EH (cell line): ENCODE measurements at places on chromosomes 6 and 20.
A peak's percentile ranks its signal among the peaks of the same experiment; 100 is the strongest.

DNA sequence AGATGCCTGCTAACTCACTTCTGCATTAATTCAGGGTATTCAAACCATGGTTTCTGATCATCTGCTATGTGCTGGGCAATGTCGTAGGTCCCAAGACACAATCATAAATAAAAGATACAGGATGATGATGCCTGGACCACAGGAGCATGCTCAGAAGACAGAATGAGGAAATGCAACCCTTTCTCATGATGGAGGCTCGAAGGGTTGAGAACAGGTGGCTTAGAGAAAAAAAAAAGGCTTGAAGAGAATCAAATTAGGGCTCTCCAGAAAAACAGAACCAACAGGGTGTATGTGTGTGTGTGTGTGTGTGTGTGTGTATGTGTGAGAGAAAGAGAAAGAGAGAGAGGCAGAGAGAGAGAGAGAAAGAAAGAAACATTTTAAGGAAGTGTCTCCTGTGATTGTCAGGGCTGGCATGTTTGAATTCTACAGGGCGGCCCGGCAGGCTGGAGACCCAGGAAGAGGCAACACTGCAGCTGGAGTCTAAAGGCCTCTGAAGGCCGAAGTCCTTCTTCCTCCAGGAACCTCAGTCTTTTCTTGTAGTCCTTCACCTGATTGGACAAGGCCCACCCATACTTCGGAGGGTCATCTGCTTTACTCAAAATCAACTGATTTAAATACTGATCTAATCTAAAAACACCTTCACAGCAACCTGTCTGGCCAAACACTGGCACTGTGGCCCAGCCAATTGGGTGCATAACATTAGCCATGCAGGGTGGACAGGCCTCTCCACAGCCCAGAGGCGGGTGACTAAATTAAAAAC is 143.8 kb downstream of the ERMARD start:
- DNase-seq, result no peak

GRCh38 chr6:63305277-63305676 is 14.5 kb downstream of the LGSN start:
- peak; percentile 1 for DNase-seq

- DNase-seq, result no peak
Observed at GRCh38 chr6:88089708-88090107, 42.1 kb downstream of the SPACA1 start.

GRCh38 chr6:5373430-5373829 is 112.1 kb downstream of the FARS2 start:
- DNase-seq, result no peak

DNA sequence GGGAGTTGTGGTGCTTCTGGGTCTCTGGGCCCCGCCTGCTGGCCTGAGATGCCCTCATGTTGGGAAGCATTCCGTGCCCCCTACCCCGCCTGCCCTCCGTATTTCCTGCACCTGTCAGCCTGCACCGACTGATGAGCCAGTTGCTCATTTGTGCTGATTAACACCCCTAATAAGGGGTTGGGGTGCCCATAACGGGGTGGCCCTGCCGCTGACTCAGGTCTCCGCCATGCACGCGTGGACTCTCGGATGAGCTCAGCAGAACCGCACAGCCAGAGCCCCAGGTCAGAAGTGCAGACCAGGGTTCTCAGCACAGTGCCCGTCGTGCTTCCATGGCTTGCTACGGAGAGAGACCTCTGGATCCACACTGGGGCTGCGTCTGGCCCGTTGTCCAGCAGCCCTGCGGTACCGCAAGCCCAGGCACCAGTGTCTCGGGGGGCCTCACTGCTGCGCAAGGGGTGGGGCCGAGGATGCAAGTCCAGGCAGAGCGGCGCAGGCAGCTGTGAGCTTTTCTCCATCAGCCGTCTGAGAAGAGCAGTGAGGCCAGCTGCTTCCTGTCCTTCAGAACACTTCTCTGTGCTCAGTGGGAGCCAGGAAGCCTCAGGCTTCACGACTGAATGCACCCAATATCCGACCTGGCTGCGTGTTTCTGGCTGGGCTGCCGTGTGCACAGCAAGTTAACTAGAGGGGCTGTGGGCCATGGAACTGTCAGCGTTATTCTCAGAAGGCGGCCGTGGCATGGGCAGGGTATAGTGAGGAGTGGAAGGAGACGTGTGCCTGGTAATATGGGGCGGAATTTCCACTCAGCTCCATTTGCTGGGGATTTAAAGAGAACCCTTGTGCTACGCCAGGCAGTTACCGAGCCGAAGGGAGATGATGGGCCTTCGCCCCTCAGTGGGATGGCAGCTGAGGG is 18.6 kb downstream of the MTG2 start:
- no peak for DNase-seq

DNA sequence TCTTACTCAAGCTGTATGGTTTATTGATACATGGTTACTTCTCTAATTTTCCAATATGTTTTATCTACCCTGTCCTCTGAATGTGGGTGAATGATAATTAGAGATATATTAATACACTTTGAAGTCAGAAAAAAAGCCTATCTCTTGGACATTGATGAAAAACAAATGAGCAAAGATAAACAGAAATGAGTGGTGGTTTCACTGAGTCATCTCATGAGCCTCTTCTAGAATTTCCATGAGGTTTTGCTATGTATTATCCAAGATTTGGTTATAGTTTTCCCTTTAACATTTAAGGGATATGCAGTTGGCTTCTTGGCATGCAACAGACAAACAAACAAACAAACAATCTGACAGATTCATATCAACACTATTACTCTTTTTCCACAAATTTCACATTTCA is 586.8 kb downstream of the RFPL4B start:
- peak; percentile 34 for DNase-seq

- no peak for DNase-seq
Observed at GRCh38 chr6:4543596-4543995, 232.6 kb upstream of the CDYL start.

GRCh38 chr6:6402006-6402405 is 81.5 kb upstream of the F13A1 start:
- no peak for DNase-seq

DNA sequence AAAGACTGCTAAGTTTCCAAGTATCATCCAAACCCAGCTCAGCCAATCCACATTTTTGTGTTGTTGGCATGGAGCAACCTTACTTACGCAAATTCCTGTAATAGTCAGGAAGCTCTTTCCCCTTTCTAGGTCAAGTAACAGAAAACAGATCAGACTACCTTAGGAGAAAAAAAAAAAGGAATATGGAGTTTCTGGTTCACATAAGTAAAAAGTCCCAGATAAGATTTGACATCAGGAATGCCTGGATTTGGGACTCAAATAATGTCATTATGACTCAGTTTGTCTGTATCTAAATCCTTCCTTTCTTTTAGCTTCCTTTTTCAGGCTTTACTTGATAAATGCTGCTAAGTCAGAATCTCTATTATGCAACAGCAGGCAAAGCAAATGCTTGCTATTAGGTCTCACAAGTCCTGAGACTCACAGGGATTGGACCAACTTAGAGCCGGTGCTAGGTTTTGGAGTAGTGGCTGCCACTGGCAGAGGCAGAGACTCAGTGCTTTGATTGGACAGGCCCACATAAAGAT is 44.5 kb downstream of the NCOA7 start:
- peak; percentile 49 for DNase-seq

DNA sequence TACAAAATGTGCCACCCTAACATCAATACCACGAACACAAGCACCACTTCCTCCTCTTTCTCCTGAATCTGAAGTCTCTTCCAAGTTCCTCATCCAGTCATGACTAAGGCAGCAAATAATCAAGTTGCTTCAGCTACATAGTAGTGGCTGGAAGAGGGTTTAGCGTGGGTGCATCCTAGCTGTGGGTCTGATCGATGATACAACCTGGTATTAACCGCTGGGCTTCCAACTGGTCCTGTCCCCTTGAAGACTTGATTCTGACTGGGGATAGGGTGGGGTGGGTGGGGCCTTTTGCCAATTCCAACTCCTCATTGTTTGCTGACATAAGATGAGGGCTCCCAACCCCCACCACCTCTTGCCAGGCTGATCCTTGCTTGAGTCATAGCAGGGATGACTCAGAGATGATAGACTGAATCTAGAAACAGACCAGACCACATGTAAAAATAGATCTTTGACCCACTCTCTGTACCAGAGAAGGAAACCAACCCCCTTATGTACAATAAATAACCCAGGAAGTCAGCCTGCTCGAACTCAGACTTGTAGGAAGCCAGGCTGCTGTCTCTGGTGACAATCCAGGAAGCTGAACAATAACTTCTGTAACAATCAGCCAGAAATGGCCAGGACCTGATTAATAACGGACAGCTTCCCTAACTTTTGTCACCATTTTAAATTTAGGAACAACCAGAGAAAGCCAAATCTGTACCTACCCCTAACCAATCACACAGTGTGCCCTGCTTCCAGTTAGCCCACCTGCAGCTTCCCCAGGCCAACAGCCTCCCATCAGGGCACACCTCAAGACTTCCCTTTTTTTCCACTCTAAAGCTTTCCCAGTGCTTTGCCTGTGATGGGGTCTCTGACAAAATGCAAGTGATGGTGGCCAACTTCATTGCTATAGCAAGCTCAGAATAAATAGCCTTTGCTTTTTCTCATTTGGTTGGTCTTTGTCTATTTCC is 68.9 kb upstream of the FAM184A start:
- peak; percentile 97 for DNase-seq

GRCh38 chr6:46549155-46549554 is 57.9 kb upstream of the RCAN2 start:
- no peak for DNase-seq

DNA sequence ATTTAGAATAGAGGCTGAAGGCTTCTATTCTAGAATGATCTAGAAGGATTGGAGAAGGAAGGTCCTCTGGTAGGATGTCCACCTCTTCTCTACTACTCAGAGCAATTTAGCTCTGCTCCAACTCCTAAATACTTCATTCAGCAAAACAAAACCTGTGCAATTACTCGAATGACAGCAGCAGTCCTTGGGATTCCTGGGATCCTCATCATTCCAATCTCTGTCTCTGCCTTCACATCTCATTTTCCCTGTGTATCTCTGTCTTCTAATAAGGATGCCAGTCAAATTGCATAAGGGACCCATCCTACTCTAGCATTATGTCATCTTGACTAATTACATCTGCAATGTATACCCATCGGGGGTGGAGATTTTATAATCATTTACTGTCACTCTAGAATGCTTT is 5.5 kb upstream of the AIG1 start:
- DNase-seq, result peak; percentile 45

DNA sequence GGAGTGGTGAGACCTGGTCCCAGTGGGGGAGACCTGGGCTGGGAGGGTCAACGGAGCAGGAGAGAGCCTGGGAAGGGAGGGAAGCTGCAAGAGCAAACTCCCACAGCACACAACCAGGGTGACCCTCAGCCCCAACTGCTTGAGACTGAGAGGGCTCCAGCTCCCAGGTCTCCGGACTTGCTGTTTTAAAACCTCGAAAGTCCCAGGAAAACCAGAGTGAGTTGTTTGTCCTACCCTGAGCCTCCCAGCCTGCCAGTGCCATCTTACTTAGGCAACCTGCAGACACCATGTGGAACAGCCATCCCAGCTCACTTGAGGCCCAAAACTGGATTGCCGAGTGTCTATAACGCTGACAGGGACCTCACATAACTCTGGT is 4.8 kb upstream of the NTSR1 start:
- DNase-seq, result no peak

DNA sequence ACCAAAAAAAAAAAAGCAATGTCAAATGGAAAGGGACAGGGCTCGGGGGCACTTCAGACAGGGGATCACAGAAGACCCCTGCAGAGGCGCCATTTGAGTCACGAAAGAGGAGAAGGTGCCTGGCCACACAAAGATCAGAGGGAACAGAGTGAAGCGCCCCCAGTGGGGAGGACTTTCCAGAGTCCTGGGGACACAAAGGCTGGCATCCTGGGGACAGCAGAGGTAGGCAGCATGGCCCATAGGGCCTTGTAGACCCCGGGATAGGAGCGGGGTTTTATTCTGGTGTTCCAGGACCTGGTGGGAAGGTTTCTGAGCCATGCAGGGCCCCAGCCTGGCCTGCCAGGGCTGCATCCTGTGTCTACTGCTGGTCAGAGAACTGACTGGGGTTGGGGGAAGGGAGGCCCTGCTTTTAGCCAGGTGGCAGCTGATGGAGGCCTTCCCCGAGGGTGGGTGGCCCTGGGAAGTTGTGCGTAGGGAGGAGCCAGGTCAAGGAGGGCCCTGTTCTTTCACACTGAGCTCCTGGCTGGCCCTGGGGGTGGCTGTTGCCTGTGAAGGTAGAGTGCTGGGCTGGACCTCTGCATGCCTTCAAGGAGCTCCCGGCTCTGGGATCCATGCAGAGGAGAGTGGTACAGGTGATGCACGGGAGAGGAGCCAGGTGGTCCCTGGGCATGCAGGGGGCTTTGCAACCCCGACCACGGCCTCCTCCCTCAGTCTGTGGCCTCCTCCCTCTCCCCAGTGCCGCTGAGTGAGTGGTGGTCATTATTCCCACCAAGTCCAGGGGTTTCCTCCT is 117.9 kb downstream of the CDH4 start:
- no peak for DNase-seq

DNA sequence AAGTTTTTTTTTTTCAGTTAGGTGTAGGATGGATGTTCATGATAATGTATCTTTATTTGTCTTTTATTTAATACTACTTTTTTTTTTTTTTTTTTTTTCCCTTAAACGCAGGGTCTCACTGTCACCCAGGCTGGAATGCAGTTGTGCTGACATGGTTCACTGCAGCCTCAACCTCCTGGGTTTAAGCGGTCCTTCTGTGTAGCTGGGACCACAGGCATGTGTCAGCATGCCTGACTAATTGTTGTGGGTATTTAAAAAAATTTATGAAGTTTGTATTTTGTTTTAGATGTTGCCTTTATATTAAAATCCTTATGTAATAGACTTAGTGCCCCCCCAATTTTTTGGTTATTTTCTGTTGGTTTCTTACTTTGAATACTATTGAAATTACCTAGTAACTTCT is 42.6 kb downstream of the NCOA3 start:
- peak; percentile 85 for DNase-seq

- DNase-seq, result no peak
Observed at GRCh38 chr6:89992818-89993217, 98.5 kb downstream of the GJA10 start.

DNA sequence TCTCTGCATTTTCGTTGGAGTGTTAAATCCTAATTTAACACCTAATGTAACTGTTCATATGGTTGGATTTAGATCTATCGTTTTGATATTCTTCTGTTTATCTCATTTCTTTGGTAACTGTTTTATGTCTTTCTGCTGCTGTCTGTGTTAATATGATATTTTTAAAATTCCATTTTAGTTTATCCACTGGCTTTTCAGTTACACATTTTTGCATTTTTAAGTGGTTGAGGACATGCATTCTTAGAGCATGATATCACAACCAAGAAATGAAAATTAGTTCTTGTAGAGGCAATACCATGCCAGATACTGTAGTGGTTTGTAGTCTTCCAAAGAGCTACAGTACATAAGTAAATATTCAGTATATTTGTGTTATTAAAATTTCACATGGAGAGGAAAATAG is 58.6 kb downstream of the LIN28B start:
- peak; percentile 67 for DNase-seq

DNA sequence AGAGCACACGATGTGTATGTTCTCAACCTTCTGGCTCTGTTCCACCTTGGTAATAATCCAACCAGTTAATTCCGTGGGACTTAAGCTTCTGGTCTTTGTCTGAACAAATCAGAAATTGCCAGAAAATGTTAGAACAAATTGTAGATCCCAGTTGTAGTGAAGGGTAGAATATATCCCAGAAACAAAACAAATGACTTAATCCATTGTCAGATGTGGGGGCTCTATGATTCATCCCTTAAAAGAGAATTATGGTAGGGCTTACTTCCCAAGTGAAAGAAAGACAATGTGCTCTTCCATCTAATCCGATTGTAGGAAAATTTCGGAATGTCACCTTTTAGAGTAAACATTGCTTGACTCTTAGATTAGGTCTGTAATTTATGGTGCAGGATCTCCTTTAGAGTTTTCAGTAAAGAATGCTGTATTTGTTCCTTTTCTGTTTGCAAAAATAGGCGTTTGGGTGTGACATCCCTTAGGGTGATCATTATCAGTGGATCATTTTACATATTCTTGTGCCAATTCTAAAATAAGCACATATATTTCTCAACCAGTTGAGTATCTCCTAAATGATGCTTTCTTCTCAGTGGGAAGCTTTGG is 234.5 kb upstream of the ZNF217 start:
- DNase-seq, result peak; percentile 98
